Bronchus fibroblast of lung (primary cell): ENCODE measurements at places on chromosomes 4 and X. TPM values are rescaled to one million over a fixed set of nuclear protein-coding genes. Genes with fewer than 3 reads are reported as not detected.

Gene UCHL1
- total RNA-seq, result 898 and 913 TPM in 2 replicates

Gene PNMA6A
- total RNA-seq, result 1.8 and 3.1 TPM in 2 replicates

Gene CTAG1B
- not detected in 2 replicates for total RNA-seq

Gene GJB1
- not detected in 2 replicates for total RNA-seq

Gene EGF
- total RNA-seq, result 0.15 TPM in 1 of 2 replicates, not detected in the other

Gene PPP1R3F
- total RNA-seq, result 1.9 and 2.0 TPM in 2 replicates

Gene FAT4
- total RNA-seq, result 7.9 and 8.0 TPM in 2 replicates

Gene ABCG2
- 0.45 and 0.67 TPM in 2 replicates for total RNA-seq
